ENCODE measurements at places on chromosomes 16 and 17.

DNA sequence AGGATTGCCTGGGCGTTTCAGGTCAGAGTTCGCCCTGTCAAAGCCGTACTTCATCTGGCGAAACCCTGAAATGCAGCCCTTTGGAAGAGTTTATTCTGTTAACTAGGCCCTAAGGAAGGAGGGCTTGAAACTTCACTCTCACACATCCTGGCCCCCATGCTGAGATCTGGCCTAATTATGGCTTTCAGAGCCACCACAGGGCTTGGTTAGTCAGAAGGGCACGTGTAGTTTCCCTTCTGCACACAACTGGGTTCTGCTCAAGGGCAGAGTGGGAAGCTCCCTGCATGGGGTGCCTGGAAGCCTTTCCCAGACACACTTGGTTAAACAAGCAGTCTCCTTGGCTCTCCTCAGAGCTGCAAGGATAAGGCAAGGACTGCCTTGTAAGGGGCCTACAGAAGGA lies 397.3 kb downstream of the SHISA9 start:
- DNase-seq: no peak

DNA sequence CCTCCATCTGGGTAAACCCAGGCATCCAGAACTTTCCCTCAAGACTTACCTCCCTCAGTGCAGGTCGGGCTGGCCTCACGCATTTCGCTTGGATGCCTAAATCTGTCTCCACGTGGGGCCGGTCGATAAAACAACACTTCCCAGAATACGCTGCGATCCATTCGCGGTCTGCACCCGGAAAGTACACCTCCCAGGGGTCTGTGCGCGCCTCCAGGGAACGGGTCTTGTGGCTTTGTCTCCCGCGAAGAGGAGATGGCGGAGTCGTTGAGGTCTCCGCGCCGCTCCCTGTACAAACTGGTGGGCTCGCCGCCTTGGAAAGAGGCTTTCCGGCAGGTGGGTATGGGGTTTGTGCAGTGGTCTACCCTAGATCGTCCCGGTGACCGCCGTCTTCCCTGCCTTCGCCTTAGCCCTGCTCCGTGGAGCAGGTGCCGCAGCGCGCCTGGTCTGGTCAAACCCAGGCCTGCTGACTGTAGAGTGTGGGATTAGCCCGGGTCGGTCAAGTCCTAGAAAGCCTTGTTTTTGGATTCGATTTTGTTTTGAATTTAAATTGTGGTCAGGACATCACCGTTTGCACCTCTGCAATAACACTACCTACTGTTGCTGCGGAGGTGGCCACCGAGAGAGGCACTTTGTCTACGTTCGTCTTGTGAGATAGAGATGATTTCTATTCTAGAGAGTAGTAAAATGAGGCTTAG lies at the start of gene RPAIN:
Gene RPAIN, plus strand, starts transcription at position 224 of the 695 bp plus-strand sequence. Its CDS starts 29 bp downstream, at position 253.
- DNase-seq: no peak

DNA sequence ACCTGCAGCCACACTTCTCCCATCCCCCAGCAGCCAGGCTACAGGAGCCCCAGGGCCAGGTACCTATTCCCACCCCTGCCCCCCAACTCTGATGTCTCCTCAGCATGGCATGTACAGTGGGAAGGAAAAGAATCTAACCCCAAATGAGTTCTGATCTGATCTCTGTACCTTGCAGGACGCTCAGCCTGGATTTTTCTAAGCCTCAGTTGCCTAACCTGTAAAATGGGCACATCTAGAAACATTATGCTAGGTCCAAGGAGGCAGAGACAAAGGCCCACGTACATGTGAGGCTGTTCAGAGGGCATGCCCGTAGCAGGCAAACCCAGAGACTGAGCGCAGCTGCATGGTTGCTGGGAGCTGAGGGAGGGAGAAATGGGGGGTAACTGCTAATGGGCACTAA lies 35.1 kb downstream of the SLC38A8 start:
- no peak for DNase-seq

DNA sequence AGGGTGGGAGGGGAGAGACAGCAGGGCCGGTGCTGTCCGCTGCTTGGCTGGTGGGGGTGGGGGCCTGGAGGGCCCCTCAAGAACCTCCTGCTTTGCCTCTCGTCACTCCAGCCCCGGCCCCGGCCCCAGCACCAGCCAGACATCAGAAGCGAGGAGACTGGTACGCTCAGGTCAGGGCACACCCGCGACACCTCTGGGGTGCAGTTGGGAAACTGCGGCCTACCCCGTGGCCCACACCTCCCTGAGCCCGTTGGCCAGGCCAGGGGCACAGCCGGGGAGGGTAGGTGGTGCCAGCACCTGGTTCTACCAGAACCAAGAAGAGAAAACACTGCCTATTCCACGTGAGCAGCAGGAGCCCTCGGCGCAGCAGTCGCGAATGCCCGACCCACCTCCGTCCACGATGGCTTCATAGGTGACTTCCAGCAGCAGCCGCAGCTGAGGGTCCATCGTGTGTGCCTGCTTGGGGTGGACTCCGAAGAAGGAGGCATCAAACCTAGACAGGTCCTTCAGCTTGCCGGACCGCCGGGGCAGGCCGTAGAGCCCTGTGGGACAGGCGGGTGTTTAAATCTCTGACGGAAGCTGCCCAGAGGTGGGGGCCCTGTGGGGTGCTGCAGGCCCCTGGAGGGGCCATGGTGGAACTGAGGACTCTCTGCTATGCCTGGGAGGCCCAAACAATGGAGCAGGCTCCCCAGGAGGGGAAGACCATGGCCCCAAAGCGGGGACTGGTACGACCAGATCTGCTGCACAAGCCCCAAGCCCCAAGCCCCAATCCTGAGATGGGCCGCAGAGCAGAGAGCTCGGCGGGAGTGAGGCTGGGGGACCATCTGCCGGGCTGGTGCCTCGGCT lies 2.9 kb downstream of the FASN start:
- no peak for DNase-seq

DNA sequence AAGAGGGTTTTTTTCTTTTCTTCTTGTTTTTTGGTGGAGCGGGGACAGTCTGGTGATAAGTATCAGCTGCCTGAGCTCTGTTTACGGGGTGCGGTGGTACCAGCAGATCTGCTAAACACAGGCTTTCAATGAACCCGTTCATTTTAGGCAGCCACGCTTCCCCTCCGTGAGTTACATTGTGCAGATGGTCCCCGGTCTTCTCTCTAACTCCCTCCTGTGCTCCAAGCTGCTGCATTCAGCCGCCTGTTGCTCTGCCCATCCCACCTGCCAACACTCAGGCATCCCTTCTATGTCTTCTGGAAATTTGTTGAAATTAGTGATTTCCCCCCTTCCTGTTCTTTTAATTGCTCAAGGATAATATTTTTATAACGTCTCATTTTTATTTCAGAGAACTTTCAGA lies 82.1 kb upstream of the ELAC2 start:
- no peak for DNase-seq

- no peak for DNase-seq
Measured at GRCh38 chr16:60073376-60073775, 1339.3 kb upstream of the GOT2 start.

DNA sequence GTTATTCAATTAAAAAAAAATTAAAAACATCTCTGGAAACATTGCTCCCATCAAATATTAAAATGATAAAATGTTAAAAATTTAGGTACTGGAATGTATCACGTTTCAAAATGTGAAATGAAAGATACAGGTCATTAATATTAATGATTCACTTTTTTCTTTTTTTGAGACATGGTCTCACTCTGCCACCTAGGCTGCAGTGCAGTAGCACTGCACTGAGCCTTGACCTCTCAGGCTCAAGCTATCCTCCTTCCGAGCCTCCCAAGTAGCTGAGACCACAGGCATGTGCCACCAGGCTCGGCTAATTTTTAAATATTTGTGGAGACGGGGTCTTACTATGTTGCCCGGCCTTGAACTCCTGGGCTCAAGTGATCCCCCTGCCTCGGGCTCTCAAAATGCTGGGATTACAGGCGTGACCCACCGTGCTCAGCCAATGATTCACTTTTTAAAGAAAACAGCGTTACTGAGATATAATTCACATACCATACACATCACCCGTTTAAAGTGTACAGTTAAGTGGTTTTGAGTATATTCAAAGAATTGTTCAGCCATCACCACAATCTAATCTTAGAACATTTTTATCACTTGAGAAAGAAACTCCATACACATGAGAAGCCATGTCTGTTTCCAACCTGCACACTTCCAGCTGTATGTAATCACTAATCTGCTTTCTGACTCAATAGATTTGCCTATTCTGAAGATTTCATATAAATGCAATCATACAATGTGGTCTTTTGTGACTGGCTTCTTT lies 19.1 kb upstream of the NETO2 start:
- no peak for DNase-seq

DNA sequence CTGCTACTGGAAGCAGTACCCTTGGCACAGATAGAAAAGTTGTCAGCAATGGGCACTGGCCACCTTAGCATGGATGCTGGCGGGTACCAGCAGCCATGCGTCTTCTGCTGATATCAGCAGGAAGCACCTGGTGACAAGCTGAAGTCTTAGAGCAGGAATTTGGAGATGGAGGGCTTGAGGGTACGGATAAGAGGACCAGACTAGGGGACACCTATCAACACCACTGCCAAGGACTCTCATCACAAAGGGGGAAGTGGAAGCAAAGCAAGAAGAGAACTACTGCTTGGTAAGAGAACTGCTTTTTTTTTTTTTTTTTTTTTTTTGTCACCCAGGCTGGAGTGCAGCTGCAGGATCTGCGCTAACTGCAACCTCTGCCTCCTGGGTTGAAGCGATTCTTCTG lies 35.4 kb upstream of the LYRM9 start:
- DNase-seq: no peak

- DNase-seq: no peak
Measured at GRCh38 chr17:78356101-78356713, 3.7 kb downstream of the SOCS3 start.
